ENCODE measurements at places on chromosomes 12 and 14. TPM values are rescaled to one million over a fixed set of nuclear protein-coding genes. Genes with fewer than 3 reads are reported as not detected.

GRCh38 chr14:101972126-101972866 lies 7.9 kb downstream of the DYNC1H1 start:
- DNase-seq = no peak

- no peak for DNase-seq
Observed at GRCh38 chr14:24145690-24146452, 539 bp downstream of the PSME2 start.

DNA sequence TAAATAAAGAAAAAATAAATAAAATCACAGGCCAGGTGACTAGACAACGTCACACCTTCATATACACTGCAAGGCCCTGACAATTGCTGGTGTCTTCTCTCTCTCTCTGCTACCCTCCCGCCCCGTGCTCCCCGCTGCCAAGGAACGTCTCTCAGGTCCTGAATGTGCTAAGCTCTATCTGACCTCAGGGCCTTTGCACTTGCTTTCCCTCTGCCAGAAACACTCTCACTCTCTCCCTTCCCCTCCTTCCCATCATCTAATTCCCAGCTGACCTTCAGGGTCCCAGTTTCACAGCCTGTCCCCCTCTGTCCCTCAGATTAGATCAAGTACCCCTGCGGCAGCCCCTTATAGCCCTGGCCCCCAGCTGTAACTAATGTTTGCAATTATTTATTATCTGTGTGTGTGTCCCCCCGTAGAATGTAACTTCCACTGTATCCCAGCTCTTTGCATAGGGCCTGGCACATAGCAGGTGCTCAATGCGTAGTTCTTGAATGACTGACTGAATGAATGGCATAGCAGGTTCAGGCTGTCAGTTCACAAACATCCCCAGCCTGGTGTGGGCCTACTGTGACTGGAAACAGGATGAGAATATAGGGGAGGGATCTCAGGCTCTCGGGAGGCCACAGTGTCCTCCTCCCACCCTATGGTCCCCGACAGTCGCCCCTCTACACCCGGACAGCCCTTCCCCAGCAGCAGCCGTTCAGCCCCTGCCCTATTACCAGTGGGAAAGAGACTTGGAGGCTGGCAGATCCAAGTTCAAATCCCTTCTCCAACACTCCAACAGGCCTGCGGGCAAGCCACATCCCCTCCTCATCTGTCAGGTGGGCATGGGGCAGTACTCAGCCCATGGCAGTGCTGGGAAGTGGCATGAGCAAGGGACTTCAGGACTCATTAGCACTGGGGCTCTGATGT lies 6.6 kb downstream of the BEGAIN start:
- DNase-seq = no peak

GRCh38 chr12:109910254-109910968 lies 10.3 kb downstream of the TCHP start:
- DNase-seq = no peak

DNA sequence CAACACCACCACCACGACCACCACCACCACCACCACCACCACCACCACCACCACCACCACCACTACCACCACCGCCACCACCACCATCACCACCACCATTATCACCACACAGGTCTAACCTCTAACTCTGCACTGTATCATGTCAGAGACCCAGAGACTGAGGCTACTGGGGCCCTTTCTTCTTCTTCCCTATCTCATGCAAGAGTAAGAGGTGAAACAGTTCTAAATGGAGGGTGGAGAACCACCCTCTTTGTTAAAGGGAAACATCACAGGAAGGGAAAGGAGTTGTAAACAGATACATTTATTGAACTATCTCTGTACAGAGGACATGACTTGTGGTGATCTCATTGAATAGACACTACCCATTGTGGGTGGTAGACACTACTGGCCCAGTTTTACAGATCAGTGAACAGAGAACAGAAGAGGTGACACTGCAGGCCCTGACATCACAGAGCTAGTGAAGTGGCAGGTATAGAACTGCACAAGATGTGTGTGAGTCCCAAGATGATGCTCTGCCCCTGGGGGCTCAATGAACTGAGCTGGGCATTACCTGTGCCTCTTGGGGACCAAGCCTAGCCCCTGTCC lies 91.6 kb downstream of the FOXN3 start:
- DNase-seq = no peak

DNA sequence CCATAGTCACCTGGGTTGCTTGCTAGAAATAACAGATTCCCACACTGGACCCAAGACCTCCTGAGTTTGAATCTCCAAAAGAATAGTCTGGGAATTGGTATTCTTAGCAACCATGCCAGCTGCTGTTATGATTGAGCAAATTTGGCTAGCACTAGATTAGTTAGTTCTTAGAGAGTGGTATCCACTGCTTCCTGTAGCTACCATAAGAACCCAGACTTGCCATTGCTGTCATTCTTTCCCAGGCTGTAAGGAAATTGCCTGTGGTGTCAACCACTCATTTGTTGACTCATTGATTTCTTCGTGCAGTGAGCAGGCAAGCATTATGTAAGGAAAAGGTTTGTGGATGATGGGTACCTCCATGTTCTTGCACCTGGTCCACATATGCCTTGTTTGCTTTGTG lies 201.8 kb upstream of the RGS6 start:
- DNase-seq = no peak

DNA sequence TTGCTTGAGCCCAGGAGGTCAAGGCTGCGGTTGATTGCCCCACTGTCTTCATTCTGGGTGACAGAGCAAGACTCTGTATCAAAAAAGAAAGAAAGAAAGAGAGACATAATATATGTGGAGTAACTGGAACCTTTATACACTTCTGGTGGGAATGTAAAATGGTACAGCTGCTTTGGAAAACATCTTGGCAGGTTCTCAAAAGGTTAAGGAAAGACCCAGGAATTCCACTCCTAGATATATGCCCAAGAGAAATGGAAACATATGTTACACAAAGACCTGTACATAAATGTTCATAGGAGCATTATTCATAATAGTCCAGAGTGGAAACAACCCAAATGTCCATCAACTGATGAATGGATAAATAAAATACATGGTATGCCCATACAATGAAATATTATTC lies 7.2 kb downstream of the RBMS2 start:
- DNase-seq = no peak

TMEM121 gene
- 1.4 TPM for total RNA-seq

IFNG-AS1 gene
- total RNA-seq = not detected

SOAT2 gene
- total RNA-seq = 1.9 TPM

MAP1LC3B2 gene
- total RNA-seq = 1.0 TPM
